ENCODE measurements at places on chromosomes 7 and 10.

GRCh38 chr10:11578802-11579255 is 32.6 kb downstream of the USP6NL start:
- DNase-seq, result no peak

- no peak for DNase-seq
Measured at GRCh38 chr7:123437447-123437995, 96.9 kb downstream of the IQUB start.

DNA sequence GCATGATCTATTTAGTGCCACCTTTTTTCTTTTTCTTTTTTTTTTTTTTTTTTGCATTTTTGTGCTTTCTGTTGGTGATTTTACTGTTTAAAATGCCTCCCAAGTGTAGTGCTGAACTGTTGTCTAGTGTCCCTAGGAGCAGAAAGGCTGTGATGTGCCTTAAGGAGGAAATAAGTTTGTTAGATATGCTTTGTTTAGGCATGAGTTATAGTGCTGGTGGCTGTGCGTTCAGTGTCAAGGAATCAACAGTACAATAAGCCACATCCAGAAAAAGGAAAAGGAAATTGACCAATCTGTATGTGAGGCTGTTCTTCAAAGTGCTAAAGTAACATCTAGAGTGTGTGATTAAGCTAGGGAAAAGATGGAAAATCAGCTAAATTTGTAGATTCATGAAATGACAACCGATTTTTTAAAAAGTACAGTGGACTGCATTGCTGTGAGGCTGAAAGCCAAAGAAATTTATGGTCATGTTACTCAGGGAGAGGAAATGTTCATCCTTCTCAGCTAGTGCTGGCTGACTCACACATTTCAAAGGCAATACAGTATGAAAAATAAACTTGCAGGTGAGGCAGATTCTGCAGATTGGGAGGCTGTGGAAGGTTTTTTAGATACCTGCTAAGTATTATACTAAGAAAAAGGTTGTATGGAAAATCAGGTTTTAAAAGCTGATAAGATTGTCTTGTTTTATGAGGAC is 122.7 kb upstream of the ADCY1 start:
- DNase-seq, result no peak

DNA sequence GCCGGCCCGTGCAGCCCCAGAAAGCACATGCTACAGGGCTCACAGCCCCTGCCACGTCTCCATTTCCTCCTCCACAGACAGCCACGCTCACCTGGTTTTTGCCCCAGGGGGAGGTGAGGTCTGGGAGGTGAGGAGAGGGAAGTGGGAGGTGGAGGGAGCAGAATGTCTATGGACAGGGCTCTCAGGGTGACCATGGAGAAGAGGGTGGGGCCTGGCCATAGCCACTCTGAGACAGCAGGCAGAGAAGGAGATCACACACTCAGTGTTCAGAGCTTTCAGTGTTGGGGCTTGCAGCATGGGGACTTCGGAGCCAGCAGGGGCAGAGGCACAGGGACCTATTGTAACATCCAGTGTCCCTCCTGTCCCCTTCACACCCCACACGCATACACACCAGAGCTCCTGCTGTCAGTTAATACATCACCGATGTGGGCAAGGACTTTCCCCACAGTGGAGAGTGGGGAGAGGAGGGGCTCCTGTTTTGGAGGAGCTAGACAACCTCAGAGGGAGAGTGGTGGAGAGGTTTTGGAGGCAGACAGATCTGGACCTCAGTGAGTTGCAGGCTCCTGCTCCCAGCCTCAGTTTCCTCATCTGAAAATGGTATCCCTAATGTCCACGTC is 14.4 kb downstream of the WDFY4 start:
- DNase-seq, result no peak

- DNase-seq, result no peak
Measured at GRCh38 chr7:151409667-151410404, at the start of gene WDR86. TSS of gene WDR86 (minus strand) at chr7:151410038. CDS start at chr7:151409589, 449 bp downstream.

- no peak for DNase-seq
Measured at GRCh38 chr10:18066947-18067346, 73.3 kb upstream of the CACNB2 start.

GRCh38 chr7:155467846-155468784 is 10.2 kb downstream of the EN2 start:
- DNase-seq, result no peak

GRCh38 chr7:140542228-140542603 is 62.9 kb upstream of the MKRN1 start:
- no peak for DNase-seq

DNA sequence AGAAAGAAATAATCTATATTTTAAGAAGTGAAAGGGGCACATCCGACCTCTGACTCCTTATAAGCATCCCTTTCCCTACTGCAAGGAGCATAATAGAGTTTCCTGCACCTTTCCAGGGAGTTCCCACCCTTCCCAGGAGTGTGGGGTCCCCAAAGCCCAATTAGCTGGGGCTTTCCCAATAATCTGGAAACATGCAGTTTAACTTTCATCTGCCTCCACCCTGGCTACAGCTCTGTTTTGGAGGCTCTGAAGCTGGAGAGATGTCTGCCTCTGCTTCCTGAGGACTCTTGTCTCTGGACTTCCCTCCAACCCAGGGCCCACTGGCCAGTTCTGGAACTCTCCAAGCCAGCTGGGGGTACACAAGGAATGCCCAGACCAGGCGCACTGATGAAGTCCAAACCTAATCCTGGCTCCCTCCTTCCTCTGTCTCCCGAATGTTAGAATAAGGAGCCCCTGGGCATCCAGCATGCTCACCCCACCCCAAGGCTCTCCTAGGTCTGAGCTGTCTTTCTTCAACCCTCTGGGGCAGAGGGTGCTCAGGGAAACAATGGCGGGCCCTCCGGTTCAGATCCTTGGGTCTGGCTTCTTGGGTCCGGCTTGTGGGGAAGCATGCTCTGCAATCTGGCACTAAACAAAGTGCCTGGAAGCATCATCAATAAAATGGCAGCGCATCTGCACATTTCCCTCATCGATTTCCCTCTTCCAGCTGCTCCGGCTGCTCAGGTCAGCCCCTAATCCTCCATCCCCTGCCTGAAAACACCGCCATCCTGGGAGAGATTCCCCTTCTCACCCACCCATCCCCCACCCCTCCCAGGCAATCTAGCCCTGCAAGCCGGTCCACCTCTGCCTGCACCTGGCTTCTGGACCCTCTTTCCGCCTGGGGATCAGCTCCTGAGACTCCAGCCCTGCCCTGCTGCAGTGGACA is 13.3 kb downstream of the HOXA4 start:
- DNase-seq, result no peak

GRCh38 chr10:79054203-79055099 is 14.3 kb upstream of the ZMIZ1 start:
- DNase-seq, result no peak

GRCh38 chr10:128151031-128151430 is 24.8 kb upstream of the MKI67 start:
- DNase-seq, result no peak

GRCh38 chr7:29484280-29484679 is 79.4 kb upstream of the PRR15 start:
- DNase-seq, result no peak

- DNase-seq, result no peak
Measured at GRCh38 chr7:101913851-101914250, 96.4 kb downstream of the CUX1 start.

DNA sequence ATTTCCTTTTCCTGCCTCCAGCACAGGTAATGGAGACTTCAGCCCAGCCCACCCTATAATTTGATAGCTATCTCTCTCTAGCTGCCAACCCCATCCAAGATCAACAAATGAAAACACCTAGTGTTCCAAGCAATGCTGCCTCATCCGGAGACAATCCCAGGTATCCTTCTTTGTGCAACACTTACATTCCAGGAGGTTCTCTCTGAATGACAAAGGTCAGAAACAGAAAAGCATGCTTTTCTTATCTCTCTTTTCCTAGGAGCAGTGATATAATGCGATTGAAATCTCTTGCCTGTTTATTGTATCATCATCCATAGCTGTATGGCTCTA is 699.3 kb downstream of the INHBA start:
- DNase-seq, result no peak

GRCh38 chr10:117553142-117553814 is 10.7 kb downstream of the EMX2 start:
- DNase-seq, result no peak

DNA sequence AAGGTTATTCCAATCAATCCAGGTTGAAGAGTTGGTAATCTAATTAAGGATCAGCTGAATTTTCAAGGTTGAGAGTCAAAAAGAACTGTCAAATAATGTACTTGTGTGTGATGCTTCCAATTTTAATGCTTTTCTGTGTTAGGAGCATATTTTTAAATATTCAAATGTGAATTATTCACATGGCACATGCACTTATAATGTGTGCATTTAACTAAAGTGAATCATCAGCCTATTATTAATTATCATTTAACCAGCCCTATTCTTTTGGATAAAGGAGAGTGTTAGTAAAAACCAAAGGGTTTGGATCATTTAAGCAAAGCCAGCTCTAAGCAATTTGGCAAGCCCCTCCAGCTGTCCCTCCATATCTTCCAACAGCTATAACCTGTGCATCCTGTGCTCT is 11.2 kb downstream of the LGI1 start:
- no peak for DNase-seq

DNA sequence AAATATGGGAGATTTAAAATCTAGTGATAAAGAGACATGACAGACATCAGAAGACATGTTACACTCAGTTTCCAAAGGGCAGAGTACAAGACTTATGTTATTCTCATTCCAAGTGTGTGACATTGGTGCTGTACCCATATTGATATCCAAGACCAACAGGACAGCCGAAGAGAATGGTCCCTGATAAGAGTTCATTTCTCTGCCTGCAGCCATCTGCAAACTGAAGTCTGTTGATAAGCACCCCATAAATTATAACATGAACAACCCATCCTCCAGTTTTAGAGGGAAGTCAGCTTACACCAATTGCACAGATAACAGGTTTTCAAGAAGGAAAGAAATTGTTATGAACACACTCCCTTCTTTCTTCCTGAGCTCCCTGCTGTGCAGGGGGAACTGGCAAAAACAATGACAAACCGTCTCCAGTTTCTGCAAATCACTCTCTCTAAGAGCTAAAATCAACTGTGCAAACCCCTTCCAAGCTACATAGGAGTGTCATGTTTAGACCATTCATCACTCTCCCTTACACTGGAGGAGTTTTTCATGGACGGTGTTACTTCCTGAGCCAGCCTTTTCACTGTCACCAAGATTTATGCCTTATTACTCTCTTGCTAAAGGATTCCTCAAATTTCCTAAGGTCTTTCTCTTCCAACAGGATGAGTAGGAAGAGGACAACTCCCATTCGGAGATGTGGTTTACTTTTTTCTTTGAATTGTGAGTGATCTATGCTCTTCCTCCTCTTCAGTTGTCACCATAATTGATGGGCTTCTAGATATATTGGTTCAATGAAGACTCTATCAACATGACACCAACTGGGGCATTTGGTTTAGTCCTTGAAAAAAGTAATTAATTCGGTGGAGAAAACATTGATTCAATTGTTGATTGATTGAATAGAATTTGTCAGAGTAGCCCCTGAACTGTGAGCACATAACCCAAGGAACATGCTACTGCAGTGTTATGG is 80.3 kb upstream of the FAM171A1 start:
- no peak for DNase-seq

- DNase-seq, result no peak
Measured at GRCh38 chr7:123133924-123134323, 65.8 kb downstream of the SLC13A1 start.

GRCh38 chr10:61503051-61503450 is 49.9 kb upstream of the TMEM26 start:
- no peak for DNase-seq

DNA sequence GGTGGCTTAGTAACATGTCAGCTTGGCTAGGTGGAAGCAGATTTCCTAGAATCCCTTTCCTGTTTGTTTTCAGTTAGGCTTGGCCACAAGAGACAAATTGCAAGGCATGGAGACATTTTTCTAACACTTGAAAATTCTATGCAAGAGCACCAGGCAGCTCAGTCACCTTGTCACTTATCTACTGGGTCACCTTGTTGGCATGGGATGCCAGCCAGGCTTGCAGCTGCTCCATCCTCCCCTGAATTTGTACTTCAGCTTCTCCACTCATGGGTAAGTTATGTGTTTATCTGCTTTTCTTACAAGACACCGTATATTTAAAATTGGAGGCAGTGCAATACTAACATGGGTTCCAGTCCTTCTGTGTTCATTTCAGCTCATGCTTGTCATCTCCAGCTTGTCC is 40.2 kb upstream of the CCSER2 start:
- DNase-seq, result no peak

- DNase-seq, result no peak
Measured at GRCh38 chr7:149558149-149558861, 60.7 kb upstream of the ZNF746 start.

DNA sequence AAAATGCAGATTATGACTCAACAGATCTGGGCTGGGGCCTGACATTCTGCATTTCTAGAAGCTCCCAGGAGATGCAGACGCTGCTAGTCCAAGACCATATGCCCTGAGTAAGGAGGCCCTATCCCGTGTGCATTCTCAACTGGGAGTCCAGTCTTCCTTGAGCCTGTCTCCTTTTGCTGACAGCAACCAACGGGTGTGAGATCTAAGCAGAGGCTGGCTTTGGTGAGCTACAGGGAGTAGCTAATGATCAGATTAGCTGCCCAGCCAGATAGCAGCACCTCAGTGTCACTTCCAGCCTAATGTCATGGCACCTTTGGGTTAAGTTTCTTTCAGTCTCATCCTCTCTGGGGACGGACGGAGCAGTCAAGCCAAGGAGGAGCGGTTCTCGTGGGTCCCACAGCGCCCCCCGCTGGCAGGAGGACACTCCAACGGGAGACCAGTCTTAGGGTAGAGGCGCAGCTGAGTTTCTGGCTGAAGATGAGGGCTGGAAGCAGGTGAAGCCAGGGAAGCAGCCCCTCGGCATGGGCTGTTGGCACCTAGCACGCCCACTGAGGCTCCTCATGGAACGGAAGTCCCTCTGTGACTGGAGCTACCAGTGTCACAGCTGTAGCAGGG is 154.0 kb downstream of the CCDC3 start:
- DNase-seq, result no peak

DNA sequence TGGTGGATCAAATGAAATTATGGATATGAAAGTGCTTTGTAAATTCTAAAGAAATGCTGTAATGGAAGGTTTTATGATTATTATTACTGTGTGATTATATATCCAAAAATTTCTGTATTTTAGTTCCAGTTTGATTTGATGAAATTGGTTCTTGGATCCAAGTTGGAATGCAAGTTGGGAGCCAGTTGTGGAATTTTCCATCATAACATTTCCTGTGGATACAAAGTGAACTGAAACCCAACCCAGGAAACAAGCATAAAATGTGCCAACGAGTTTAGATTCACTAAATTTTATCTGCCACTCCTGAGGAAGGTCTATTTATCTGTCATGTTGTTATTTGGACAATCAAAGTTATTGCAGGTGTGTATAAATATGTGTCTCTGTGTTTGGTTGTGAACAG is 131.4 kb upstream of the MDFIC start:
- no peak for DNase-seq

DNA sequence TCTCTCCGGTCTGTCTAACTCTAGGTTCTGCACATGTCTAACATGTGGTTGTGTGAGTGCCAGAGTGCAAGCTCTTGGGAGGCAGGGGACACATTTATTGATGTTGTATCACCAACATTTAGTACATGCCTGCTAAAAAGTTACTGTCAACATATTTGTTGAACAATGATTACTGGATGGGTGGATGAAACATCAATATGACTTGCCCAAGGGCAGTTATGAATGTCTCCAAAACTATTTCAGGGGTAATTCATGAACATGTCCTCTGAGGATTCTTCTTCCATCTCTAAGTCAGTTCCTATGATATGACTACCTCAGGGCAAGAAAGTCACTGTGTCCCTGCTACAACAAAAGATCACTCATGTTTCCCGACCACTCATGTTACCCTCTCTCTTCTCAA is 91.3 kb upstream of the STEAP1B start:
- no peak for DNase-seq

Measured in right renal cortex interstitium (tissue), 3 donors.